AG20443 (cell line): ENCODE measurements at places on chromosomes 2 and 18.

GRCh38 chr2:178827739-178828485, 20.7 kb upstream of the TTN start:
- DNase-seq: no peak

DNA sequence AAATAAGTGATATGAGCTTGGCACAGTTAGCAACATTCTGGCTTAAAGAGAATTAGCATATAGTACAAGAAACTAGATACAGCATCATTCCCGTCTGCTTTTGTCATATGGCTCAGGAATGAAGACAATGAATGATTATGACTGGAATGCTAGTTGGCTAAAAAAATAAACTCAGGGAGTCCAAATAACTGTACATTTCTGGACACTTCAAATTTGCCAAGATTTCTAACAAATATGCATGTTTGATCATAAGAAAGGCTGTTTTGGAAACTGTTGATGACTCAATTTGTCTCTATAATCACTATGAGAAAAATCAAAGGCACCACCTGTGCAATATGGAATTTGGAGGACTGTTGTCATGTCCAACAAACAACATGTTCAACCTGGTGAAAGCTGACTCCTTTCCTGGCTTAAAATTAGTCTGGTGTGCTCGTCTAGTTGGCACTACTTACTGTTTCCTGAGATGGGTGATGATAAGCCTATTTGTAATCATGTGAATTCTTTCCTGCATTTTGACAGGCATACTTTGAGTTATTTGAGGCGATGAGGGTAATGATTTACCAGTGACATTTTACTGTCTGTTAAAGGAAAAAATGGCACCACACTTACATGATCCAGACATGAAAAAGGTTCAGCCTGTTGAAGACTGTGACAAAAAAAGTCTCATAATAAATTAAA, 133.9 kb upstream of the CDH20 start:
- DNase-seq: peak; percentile 42

GRCh38 chr2:183426825-183427224, 302.6 kb downstream of the NUP35 start:
- DNase-seq: no peak

GRCh38 chr2:31060397-31060796, 77.8 kb downstream of the GALNT14 start:
- no peak for DNase-seq

DNA sequence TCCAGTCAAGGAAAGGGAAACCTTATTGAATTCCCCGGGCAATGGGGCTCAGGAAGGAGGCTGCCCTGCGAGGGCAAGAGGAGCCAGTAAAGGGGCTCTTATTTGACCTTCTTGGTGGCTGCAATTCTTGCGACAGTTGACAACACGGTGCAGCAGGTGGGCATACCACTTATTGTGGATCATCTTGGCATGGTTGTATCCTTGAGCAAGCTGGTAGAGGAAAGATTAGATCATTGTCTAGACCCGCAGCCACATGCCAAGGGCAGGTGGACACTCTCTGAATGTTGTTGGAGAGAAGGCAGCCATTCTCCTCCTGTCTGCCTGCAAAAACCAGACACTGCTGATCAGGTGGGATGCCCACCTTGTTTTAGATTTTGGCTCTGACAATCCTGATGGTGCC, 170.2 kb upstream of the CHST9 start:
- DNase-seq: no peak

DNA sequence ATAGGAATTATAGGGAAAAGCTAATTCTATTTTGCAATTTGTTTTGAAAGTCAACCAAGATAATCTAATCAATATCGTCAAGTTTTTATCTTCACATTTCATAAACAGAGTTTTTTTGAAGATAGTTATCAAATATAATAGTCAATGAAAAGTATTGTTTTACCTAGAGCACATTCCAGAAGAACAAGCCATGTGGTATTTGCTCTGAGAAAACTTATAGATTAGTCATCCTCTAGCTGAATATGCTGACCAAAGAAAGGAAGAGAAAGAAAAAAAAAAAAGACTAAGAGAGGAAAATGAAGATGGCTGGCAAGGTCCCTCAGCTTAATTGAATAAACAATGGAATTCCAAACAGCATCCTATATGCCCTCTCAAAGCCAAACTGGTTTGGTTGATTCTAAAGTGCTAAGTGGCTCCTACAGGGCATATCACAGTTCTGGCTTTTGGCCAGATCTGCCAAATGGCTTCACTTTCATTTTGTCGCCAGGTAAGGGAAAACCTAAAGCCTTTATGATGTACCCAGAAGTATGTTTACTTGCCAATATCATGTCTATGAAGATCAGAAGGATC, 132.6 kb downstream of the VWC2L start:
- no peak for DNase-seq

DNA sequence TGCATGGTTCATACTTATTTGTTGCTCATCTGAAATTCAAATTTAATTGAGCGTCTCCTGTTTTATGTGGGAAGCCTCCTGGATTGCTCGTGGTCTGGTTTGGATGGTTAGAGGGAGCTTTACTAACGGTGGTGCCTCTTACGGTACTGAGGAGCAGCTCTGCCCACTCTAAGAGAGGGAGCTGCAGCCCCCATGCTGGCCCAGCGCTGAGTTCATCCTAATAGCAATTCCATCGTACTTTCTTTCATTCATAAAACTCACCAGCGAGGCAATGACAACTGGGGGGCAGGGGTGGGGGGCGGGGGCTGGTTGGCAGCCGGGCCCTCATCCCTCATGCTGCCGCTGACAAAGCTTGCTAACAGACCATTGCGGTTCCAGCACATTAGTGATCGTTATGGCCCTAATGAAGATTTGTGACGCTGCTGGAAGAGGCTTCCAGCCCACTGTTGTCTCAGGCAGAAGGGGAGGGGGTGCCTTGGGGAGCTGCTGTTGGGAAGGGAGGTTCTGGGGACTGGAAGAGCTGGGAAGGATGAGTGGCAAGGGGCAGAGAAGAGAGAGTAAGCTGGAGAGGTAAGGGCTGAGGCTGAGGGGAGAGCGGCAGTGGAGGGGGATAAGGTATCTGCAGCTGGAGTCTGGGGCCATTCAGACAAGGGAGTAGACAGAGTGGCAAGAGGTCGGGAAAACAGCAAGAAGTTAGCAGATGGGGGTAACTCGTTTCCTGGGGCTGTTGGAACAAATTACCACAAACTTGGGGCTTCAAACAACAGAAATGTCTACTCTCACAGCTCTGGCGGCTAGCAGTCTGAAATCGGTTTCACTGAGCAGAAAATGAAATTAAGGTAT, 238.1 kb downstream of the LPIN1 start:
- no peak for DNase-seq

GRCh38 chr2:36172824-36173223, 182.8 kb upstream of the CRIM1 start:
- DNase-seq: no peak

DNA sequence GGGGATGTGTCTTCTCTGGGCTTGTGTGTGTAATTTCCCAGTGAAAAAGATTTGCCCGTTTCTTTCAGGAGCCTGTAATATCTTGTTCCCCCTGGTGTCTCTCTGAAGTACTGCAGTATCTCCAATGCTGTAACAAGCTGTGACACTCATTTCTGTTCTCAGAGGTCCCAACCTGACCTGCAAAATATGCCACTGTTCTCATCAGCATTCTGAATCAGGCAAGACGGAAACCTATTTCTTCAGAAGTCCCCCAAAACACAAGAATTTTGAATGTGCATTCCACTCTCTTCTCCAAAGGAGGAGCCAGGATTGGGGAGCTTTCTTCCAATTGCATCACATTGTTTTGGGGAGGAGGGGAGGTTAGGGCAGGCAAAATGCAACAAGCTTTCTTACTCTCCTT, 77.0 kb upstream of the CNGA3 start:
- peak; percentile 68 for DNase-seq

DNA sequence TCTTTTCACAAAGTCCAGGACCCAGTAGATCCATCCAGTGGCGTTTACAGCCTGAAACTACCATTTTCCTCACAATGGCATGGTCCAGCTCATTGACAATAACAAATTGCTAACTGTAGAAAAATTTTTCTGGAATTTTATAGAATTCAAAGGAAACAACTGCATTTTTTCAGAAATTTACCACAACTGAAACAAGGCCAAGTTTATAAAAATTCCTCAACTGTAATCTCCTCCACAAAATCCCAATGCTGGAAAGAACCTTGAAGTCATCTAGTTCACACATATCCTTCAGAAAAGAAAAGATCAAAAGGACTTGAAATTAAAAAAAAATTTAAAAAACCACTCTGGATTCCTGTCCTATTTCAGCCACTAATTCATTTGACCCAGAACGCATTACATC, 226.0 kb upstream of the CTAGE1 start:
- DNase-seq: no peak

GRCh38 chr2:1231466-1232063, 181.7 kb upstream of the TPO start:
- no peak for DNase-seq

- DNase-seq: peak; percentile 47
Measured at GRCh38 chr2:55779459-55780421, 86.1 kb upstream of the PNPT1 start.

GRCh38 chr18:6031002-6031401, 135.7 kb upstream of the TMEM200C start:
- no peak for DNase-seq

DNA sequence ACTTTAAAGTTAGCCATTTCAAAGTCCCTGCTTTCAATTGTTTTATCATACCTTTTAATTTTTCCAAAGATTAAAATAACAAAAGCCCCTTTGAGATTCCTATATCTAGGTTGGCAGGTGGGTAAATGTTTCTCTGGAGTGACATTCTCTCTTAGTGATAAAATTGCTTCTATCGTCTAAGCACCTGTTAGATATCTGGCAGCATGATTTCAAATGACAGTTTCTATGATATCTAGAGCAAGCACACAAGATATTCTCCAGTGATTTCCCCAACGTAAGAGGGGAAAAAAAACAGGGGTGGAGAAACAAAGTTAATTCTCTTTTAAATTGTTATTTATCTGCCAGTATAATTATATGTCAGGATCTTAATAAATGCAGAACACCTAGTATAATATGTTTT, 610.2 kb downstream of the DSC3 start:
- no peak for DNase-seq

- no peak for DNase-seq
Measured at GRCh38 chr2:206054952-206055351, 31.0 kb downstream of the INO80D start.

DNA sequence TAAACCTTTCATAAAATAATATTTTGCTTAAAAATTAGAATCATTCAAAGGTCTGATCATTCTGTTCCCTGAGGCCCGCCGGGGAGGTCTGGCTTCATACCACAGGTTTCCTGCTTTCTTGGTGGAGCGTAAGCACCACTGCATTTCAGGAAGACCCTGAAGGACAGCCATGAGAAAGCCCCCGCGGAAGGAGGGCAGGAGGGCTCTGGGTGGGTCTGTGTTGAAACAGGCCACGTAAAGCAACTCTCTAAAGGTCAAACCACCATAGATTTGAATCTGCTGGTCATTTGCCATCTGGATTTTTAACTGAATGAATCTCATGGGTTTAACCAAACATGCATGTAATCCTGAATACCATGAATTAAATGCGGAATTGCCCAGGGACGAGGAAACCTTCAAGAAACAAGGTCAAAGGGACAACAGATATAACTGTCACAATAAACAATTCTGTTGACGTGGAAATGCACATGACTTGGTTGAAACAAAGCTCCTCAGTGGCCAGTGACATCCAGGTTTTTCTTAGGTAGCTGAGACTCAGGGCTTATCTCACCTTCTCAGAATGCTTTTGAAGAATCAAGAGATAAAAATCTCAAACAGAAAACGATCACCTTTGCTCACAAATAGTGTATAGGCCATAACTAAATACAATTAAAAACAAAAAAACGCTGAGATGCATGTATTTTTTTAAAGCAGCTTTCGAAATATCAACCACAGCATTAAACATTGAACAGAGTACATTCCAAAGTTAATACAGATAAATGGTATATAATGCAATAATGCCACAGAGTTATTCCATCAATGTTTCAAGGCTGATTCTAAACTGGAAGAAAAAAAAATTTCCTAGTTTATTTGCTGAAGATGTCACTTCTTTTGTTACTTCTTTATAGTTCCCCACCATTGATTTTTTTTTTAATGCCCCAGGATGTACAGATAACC, 193.2 kb downstream of the BCL2 start:
- no peak for DNase-seq

DNA sequence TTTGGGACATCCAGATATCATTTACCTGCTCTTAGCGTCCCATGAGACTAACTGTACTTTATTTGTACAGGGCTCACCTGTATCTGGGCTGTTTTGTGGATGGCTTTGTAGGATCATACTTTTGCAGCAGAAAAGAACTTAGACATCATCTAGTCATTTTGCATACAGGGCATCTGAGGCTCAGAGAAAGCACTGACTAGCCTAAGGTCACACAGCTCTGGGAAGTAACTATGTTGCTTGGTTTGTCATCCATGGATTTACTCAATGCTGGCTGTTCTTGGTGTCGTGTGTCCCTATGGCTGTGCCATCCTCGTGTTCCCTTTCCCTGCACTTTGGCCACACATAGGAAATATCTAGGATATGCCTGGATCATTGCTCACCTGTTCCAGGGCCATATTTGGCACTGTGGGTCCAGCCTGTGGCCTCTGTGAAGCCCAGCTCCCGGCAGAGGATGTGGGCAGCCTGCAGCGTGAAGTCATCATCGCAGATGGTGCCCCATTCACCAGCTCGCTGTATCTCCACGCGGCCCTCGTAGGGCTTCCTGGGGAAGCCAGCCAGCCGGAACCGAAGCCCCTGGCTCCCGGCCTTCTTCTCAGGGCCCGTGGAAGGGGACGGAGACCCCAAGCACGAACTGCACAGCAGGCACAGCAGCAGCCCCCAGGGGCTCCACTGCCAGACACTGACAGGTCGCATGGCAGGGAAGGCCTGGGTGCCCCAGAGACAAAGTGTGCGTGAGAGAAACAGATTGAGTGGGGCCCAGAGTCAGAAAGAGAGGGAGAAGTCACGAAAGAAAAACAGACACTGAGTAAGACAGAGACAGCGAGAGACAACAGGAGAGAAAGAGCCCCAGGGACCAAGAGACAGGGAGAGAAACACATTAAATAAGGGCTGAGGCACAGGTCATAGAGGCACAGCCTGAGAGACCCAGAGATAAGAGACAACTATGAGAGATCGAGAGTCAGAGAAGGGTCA, 1.5 kb downstream of the LOXL3 start:
- DNase-seq: no peak

- no peak for DNase-seq
Measured at GRCh38 chr2:104850361-104851290, 3.3 kb upstream of the POU3F3 start.
